ENCODE measurements at places on chromosomes 5 and 9.

DNA sequence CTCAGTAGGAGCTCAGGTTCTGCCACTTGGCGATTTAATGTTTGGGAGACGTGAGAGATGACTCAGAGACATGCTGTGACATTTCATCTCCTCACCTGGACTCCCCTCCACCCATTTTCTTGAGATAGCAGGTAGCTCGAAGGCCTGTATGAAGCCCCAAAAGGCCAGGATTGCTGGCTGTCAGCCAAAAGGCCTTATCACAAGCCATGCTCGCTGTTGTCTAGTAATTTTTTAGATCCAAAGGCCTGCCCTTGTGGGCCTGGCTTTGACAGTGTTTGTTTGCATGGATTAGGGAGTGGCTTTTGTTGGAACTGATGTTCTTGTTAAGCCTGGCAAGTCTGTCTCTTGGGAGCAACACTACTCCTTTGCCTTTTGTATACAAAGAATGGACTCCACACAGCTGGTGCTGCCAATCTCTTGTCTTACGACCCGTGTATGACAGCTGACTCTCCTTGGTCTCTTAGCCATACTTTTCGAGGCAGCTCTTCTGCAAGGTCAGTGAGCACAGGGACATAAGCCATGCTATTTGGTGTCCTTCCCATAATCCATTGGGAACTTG is 22.7 kb downstream of the CAVIN4 start:
- DNase-seq: no peak

- DNase-seq: no peak
These were observed 34.9 kb upstream of the FOXI1 start for GRCh38 chr5:170070556-170071412.

DNA sequence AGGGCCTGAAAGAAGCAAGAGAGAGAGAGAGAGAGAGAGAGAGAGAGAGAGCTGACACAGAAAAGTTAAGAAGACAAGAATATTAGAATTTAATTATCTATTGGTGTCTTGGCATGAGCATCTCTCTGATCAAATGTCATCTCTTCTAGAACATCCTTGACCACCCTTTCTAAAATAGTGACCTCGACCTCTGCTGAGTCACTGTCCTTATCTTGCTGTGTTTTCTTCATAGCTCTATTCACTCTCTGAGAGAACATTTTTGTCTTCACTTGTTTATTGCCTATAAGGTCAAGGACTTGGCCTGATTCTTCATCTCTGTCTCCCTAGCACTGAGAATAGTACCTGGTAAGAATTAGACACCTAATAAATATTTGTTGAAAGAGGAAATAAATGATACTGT is 383.8 kb upstream of the RPS23 start:
- DNase-seq: no peak

- no peak for DNase-seq
These were observed 92.6 kb downstream of the TLE4 start for GRCh38 chr9:79664375-79664831.

DNA sequence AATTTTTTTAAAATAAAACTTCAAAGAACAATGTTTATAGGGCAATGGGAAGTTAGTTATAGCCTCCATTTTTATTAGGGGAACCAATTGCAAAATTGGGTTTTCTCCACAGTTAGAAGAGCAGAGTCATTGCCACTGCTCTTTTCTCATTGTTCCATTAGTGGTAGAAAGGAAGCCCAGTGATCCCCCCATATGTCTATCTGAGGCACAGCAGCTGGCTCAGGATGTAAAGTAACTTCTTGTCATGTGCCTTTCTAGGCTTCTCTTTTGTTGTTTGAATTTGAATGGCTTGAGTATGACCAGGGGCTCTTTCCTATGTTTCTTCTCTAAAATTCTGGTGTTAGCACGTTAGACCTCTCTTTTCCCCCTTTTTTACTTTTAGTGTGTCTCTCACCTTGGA is 61.2 kb downstream of the UBAP1 start:
- no peak for DNase-seq

- no peak for DNase-seq
These were observed 9.9 kb downstream of the MYOZ3 start for GRCh38 chr5:150670948-150671310.

DNA sequence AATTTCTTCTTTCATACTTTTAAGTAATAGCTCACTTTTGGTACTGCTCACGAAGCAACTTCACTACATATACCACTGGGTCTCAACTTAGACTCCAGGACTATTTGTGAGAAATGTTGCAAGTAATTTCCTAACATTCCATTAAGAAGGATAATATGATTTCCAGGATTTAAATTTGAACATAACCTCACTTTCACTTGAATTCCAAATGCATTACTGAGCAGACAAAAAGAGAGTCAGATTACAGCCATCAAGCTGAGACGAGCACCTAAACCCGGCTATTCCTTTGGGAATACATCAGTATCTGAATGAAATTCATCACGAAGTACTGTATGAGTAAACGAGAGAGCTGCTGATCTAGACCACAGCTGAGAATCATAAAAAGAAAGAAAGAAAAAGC is 47.3 kb downstream of the LIFR start:
- DNase-seq: no peak

- DNase-seq: no peak
These were observed 18.3 kb downstream of the AKNA start for GRCh38 chr9:114369216-114370130.

GRCh38 chr5:169974121-169974770 is 6.0 kb downstream of the INSYN2B start:
- no peak for DNase-seq

DNA sequence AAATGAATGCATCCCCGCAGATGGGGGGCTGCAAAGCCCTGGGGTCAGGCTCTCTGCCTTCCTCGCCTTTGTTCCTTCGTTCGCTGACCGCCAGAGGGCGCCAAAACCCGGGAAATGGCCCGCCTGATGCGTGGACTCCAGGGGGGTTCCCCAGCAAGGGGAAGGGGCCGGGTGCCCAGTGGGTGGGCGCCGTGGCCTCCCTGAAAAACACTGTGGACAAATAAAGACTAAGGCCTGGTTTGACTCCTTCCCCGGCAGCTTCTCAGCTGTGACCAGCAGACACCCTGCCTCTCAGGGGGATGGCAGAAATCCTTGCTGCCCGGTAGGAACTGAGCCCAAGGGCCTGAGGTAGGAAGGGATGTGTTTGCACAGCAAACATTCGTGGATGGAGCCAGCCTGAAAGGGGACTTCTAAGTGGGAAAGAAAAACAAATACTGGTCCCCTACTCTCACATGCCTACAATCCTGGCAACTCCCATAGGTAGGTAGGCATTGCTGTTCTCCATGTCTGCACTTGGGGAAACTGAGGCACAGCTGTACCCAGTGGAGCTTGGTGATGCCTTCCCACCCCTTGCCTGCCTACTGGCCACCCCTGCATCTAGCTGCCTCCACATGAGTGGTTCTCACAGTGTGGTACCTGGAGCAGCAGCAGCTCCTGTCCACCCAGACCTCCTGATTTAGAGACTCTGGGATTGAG is 57.7 kb downstream of the DUSP1 start:
- DNase-seq: no peak

- DNase-seq: no peak
These were observed 34.3 kb downstream of the KCNIP1 start for GRCh38 chr5:170538096-170538465.
